ENCODE measurements at places on chromosomes 16 and 17. TPM values are rescaled to one million over a fixed set of nuclear protein-coding genes. Genes with fewer than 3 reads are reported as not detected.

GRCh38 chr16:60815865-60816264, 1220.4 kb downstream of the CDH8 start:
- DNase-seq = no peak

DNA sequence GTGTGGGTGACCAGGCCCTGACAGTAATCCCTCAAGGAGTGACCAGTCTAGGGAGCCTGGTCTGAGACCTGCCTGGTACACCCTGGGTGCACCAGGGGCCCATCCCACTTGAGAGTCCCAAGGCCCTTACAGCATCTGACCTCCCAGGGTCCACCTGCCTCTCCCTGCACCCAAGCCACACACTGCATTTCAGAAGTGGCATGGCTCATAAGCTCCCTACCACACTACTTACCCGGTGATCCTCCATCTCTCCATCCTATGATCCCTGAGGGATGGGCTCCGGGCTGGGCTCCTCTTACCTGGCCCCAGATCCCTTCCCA, 40.6 kb downstream of the LGALS9 start:
- DNase-seq = no peak

DNA sequence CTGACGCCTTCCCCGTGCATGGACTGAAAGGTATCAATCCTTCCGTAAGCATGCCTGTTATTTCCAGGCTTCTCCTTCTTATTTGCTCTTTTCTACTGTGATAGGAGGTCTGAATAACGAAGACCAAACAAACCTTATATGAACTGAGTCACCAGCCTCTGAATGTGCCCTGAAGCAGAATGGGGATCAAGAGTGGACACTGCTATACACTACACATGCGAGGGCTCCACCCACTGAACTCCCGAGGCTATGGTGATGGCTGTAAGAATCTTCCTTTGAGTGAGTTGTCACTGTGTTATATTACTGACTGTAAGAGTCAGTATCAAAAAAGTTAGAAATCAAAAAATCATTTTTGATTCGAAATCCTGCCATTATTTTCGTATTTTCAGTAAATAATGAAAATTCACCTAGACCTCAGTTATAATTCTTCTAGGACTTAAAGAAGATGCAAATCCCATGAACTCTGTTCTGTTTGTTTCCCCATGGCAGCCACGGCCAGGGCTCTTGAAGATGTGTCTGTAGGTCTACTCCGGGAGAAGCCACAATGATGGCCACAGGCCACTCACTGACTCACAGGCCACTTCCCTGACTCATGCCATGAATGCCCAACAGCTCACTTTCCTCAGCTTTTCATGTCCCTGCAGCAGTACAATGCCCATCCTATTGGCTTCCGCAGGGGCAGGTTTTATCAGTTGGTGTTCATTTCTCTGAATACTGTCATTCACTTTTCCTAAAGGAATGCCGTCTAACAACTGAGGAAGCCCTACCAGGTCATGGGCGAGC, 54.7 kb downstream of the ZZEF1 start:
- DNase-seq = no peak

GRCh38 chr16:50671644-50672260, 9.4 kb downstream of the SNX20 start:
- peak; percentile 90 for DNase-seq

DNA sequence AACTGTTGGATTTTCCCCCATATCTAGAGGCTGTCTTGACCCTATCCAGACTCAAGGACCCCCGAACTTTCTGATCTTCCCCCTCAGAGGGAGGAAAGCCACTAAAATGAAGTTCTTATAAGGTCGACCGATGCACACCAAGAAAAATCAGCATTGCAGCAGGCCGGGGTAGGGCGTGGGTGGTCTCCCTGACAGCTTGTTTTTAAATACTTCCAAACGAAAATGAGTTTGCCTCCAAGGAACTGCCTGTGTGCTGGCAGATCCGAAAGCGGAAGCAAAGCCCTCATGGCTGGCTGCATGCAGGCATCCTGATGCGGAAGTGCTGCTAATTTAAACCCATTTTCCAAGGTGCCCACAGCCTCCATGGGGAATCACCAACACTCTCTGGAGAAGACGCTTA, 374.3 kb upstream of the XYLT1 start:
- DNase-seq = no peak

GRCh38 chr16:50574745-50575136, 26.5 kb downstream of the NKD1 start:
- no peak for DNase-seq

The SLC39A11 gene
- 26.1 TPM for total RNA-seq

The ENPP7 gene
- 0.09 TPM for total RNA-seq

The CBX8 gene
- total RNA-seq = 9.4 TPM

- DNase-seq = no peak
Measured at GRCh38 chr16:2425008-2425518, 4.2 kb upstream of the CCNF start.

- DNase-seq = no peak
Measured at GRCh38 chr16:55207693-55208428, 116.1 kb upstream of the IRX6 start.

The SHMT1 gene
- 62.1 TPM for total RNA-seq

GRCh38 chr17:82645516-82645915, 2.7 kb downstream of the WDR45B start:
- DNase-seq = no peak

DNA sequence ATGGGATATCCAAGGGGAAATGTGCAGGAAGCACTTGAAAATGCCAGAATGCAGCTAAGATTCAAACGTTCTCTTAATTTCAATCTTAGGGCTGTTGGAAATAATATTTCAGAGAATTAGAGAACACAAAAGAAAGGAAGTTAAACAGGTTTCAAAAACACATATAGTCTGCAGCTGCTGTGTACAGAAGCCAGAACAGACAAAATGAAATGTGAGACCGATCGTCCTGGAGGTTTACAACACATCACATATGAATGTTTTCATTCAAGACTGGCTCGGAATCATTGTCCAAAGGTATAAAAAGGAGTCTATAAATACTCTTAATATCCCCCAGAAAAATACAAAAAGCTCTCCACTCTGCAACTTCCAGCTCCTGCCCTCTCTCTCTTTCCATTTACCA, 14.3 kb downstream of the CYTH1 start:
- no peak for DNase-seq

The PROCA1 gene
- total RNA-seq = 6.0 TPM

DNA sequence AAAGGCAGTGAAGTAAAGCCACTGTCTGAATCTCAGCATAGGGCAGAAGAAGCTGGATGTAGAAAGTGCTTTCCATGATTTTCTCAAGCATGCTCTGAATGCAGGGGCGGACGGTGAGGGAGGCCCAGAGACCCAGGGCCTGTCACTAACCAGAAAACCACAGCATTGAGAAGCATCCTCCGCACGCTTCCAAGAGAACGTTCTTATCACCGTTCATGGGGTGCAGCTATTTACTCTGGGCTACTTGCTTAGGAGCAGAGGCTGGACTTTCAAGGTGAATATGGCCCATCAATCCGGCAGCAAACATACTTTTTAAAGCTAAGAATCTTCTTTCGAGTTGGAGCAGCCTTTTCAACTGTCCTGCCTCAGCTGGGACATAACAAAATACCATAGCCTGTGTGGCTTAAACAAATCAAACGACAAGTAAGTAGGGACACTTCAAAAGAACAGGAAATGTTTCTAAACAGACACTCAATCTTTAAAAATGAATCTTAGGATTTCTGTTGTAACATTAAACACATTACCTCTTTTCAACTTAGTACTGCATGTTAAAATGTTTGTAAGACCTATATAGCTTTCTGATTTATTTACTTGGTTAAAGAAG, 46.5 kb upstream of the CDRT4 start:
- DNase-seq = no peak

DNA sequence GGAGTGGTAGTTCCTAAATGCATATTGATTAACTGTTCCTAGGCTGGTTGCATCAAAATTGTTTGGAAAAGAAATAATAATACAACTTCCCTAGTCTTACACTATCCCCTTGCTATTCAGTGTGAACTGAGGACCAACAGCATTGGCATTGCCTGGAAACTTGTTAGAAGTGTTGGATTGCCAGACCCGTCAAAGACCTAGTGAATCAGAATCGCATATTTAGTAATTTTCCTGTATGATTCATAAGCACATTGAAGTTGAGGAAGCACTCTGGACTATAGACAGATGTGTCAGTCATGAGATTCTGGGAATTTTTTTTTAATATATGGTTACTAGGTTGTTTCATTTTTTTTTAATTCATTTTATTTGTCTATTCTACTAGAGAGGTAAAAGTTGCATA, 34.7 kb upstream of the KCNJ16 start:
- no peak for DNase-seq

The TBC1D3G gene
- total RNA-seq = not detected

The PLCG2 gene
- total RNA-seq = 6.9 TPM

GRCh38 chr16:1764971-1765370, 6.4 kb downstream of the NME3 start:
- no peak for DNase-seq

The C17orf50 gene
- not detected for total RNA-seq

DNA sequence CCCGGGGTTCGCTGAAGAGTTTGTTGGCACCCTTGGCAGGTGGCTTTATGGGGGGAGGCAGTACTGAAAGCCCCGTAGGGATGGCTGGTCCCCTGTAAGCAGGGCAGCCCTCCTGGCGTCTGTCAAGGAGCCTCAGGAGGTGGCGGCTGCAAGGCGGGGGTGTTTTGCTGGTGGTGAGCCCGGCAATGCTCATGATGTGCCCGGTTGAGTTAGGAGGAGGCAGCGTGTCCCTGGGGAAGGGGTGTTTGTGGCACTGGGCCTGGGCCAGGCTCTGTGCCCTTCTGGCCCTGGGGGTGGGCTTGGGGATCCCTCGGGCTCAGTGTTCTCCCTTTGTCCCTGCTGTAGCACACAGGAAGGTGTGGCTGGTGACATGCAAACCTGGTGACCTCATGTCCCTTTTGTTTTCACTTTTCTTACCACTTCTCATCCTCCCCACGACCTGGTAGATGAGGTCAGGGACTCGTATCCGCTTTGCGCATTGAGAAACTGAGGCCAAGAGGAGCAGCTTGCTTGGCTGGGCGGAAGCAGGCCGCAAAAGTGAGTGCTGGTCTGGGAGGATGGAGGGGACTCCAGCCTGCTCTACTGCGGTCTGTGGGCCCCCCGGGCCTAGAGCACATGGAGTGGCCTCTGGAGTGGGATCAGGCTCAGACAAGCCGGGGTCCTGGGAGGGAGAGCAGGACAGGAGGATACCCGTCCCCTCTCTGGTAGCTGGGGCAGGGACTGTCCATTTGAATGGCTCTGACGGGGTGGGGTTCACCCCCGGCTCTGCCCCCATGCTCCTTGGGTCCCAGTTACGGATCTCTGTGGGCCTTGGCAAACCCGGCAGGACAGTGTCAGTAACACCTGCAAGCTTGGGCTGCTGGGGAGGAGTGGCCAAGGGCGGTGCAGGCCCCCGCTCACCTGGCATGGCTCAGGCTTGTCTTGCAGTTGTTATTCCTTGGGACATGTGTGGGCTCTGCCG, 2.2 kb downstream of the SNN start:
- DNase-seq = peak; percentile 84

DNA sequence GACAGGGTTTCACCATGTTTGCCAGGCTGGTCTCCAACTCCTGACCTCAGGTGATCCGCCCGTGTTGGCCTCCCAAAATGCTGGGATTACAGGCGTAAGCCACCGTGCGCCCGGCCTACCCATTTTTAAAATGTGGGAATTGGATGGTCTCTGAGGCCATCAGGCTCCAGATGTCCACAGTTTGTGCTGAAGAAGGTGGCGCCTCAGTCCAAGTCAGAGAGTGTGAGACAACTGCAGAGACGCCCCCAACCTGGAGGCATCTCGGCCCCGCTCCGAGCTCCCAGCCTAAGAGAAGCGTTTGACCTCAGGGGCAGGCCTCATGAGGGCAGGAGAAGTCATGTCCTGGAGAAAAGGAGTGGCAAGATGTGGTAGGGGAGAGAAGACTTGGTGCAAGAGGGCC, 146.5 kb downstream of the MRM1 start:
- no peak for DNase-seq

- DNase-seq = no peak
Measured at GRCh38 chr17:65952015-65952414, 239.9 kb downstream of the CEP112 start.

The CETP gene
- total RNA-seq = not detected

- peak; percentile 66 for DNase-seq
Measured at GRCh38 chr16:10180771-10181163, 1.5 kb downstream of the GRIN2A start.

DNA sequence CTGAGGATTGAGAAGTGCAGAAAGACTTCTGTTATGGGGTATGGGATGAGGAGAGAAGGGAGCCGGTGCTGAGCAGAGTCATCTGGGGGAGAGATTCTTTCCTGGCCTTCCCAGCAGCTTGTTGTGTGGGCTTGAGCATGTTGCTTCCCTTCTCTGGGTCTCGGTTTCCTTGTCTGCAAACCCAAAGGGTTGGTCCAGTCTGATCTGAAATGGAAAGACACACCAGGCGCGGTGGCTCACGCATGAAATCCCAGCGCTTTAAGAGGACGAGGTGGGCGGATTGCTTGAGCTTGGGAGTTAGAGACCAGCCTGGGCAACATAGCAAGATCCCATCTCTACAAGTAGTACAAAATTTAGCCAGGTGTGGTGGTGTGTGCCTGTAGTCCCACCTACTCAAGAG, 6.0 kb downstream of the SOCS3 start:
- no peak for DNase-seq

The TSPAN10 gene
- total RNA-seq = 0.14 TPM

The C16orf95 gene
- total RNA-seq = 10.9 TPM

The MRPL12 gene
- total RNA-seq = 232 TPM

DNA sequence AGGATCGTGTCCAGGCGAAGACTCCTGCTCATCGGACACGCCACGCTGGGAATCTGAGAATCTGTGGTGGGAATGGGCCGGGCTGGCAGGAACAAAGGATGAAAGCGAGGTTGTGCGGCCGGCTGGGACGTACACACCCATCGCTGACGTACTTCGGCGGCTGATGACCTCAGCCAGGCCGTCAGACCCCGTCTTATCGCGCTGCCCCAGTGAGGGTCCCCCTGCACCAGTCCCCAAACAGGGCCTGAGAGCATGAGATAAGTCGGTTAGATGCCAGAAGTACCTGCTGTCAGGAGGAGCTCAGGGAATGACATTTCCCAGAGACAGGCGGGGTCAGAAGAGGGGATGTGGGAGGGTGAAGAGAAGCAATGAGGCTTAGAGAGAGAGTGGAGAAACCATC, 16.0 kb upstream of the SP6 start:
- no peak for DNase-seq

- no peak for DNase-seq
Measured at GRCh38 chr16:63876103-63876502, 1245.8 kb downstream of the CDH11 start.

DNA sequence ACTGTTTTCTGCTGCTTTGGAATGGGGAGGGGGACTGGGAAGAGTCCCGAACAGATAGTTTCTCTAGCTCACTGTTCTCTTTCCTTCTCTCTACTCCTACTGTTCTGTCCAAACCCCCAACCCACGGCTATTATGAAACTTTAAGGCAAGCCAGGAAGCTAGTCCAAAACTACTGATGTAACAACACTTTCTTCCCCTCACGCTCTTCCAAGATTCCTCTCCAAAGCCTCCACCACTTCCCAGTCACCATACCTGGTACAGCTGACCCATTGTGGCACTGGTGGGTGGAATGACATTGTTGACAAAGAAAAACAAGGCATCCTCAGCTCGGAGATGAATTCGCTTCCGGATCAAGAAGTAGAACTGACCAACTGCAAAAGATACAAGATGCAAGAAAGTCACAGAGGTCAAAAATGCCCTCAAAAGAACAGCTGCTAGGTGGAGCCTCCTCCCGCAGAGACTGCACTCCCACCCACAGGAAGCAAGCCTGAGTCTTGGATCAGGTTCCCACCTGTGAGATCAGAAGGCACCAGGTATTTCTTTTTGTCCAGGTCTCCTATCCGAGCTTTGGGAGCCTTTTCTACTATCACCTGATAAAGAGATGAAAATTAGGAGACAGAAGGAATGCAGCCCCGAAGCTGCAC, 1.0 kb downstream of the GABARAP start:
- no peak for DNase-seq

GRCh38 chr17:66416207-66416940, 114.0 kb downstream of the PRKCA start:
- DNase-seq = no peak

- no peak for DNase-seq
Measured at GRCh38 chr16:967077-967541, 3.7 kb downstream of the LMF1 start.

Data from activated CD4-positive, alpha-beta T cell treated with anti-CD3 and anti-CD28 coated beads, Interleukin-2, amount 10 ng/mL, durations not matched to agents 24 days and 14 days (primary cell).